ENCODE measurements at places on chromosomes 12 and 14.

GRCh38 chr12:53596920-53597363 is 29.2 kb downstream of the ATF7 start:
- DNase-seq, result no peak

DNA sequence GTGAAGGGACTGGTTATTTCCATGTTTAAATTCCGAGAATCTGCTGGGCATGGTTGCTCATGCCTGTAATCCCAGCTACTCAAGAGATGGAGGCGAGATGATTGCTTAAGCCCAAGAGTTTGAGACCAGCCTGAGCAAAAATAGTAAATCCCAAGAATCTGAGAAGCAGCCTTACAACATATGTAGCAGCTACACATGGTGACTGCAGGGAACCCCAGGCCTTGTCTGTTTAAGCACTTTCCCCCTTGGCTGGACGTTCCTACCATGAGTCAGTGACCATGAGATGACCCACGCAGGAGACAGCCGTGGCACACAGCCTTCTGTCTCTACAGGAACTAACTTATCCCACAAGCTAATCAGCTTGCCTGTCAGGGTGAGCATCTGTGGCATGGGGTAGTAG is 5.5 kb upstream of the SLC24A4 start:
- no peak for DNase-seq

DNA sequence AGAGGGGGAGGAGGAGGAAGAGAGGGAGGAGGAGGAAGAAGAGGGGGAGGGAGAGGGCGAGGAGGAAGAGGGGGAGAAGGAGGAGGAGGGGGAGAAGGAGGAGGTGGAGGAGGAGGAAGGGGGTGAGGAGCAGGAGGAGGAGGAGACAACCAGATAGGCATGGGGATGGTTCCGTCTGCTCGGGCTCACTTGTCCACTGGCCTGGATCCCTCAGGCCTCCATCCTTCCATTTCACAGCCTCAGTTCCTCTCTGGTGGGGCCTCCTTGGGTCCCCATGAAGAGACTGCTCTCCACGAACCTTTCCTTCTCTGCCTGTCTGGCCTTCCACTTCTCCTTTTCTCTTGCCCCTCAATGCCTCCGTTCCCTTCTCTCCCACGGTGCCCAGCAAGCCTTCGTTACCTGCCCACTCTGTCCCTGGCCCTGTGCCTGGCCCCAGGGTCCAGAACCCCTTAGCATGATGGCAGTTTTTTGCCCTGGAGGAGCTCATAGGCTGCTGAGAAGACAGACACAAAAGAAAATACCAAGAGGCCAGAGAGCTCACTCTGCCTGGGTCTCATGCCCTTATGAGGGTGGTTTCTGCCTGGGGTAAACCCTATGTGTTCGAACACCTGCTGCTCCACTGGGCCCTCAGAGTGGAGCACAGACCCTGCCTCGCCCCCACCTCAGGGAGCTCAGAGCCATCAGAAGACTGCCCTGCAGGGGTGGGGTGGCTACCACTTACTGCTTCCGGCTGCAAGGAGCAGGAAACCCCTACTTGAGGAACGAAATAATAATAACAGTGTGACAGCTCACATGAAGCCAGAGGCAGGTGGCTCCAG is 11.7 kb upstream of the CACNA2D4 start:
- DNase-seq, result no peak

DNA sequence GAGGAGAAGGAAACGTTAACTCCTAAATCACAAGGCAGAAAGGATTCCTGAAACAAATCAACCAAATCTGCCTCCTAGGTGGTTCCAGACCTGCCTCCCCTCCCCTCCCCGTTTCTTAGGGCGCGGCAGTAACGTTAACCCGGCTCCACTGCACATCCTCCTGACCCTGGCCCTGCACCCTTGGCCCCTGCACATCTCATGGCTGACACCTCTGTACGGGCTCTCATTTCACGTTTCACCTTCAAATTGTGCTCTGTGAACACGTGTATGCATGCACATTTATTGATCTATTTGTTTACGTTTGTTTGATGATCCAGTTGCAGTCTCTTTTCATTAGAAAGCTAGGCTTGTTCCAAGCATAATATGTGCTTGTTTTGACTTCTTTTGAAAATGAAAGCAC is 358.1 kb downstream of the ADGRD1 start:
- DNase-seq, result no peak

All from activated CD4-positive, alpha-beta T cell treated with anti-CD3 and anti-CD28 coated beads, Interleukin-2, amount 50 U/mL, for 4 hours (primary cell).